ENCODE measurements at places on chromosomes 16 and 17.

GRCh38 chr17:47993031-47993564, 22.2 kb downstream of the CDK5RAP3 start:
- H3K36me3 ChIP-seq: no peaks in the 10 kb centered on the region
- H3K4me1 ChIP-seq: peaks cover 8% of the 10 kb centered on the region
- no peak for DNase-seq

DNA sequence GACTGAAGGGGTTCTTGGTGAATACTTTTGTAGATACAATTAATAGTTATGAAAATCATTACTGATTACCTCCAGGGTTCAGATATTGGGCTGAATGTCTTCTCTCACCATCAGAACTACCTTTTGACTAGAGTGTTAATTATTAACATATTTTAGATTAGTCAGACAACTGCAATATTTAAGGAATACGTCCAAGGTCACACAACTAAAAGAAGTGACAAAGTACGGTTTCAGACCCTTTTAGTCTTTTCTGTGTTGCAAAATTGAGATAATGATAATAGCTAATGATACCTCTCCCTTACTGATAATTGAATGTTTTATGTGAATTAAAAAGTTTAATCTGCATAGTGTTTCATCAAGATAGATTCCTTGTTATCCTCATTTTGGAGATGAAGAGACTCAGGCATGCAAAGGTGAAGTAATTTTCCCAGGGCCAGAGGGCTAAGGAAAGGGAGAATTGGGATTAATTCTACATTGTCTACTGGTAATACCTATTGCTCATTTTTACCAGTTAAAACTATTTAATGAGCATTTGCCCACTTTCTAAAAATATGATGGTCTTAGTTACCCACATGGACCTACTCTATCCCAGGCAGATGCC, 107.3 kb downstream of the WWOX start:
- no peak overlapping the region for H3K4me3 ChIP-seq
- H3K4me1 ChIP-seq: no peaks in the 10 kb centered on the region
- H3K27ac ChIP-seq: no peak overlapping the region
- H3K27me3 ChIP-seq: no peaks in the 10 kb centered on the region
- DNase-seq: no peak
- H3K36me3 ChIP-seq: no peaks in the 10 kb centered on the region

GRCh38 chr16:49874613-49875237, 18.8 kb upstream of the ZNF423 start:
- no peaks in the 10 kb centered on the region for H3K27me3 ChIP-seq

GRCh38 chr16:53067675-53068074, 12.9 kb downstream of the CHD9 start:
- 0 out of 2 replicates have a peak, but pooled peaks cover 8% of the 10 kb centered on the region for H3K36me3 ChIP-seq
- H3K27ac ChIP-seq: 0 out of 2 replicates have a peak overlapping the region, but pooled peaks have one; percentile 15
- no peak overlapping the region for H3K4me3 ChIP-seq

DNA sequence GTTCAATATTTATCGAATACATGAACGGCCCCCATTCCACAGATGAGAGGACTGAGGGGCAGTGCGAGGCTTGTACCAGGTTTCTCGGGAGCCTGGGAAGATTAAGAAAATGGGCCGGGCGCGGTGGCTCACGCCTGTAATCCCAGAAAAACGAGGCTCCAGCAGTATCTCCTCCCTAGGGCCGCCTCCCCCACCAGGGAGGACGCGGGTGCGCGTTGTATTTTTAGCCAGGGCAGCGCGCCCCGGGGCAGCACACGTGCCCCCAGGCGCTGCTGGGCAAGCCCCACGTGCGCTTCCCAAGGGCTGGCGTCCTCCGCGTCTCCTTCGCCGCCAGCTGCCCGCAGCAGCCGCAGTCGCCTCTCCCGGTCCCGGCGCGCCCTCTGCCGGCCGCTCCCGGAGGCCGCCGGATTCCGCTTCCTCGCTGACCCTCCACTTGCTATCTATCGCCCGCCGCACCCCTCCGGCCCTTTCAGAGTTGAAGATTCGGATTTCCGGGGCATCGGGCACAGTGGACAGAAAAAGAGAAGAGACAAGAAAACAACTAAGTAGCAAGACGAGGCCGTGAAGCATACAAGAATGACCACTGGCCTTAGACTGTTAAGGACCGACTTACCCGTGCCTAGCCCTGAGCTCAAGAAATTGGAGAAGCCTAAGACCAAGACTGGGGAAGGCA, 1.9 kb upstream of the YBX2 start:
- no peaks in the 10 kb centered on the region for H3K36me3 ChIP-seq
- H3K4me1 ChIP-seq: peaks cover 4% of the 10 kb centered on the region
- no peaks in the 10 kb centered on the region for H3K27me3 ChIP-seq

DNA sequence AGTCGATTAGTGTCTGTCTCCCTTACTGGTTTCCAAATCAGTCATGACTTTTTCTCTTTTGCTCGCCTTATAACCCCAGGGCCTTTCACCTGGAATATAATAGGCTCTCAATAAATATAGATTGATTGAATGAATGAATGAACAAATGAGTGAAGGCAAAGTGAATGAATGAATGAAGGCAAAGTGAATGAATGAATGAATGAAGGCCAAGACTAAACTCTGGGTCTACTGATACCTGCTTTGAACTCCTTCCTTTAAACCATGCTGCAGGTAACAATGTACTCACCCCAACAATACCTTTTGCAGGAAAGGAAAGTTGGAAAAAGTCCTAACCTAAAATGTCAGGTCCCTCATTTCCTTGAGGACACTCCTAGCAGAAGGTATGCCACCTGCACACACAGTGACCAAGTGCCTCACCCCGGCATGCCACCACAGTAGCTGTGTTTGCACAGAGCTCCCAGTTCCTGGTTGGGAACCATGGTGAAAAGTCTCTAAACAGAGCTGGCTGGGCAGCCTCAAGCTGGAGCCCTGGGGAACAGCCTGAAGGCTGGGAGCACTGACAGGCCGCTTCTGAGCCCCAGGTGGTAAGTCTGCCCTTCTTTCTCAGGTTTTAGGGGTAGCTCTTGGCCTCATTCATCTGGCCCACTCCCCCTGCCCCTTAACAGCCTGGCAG, 42.7 kb upstream of the ANKFN1 start:
- H3K36me3 ChIP-seq: no peaks in the 10 kb centered on the region
- H3K27ac ChIP-seq: no peak overlapping the region
- H3K4me1 ChIP-seq: no peaks in the 10 kb centered on the region
- H3K27me3 ChIP-seq: 0 out of 2 replicates have a peak, but pooled peaks cover 2% of the 10 kb centered on the region
- H3K4me3 ChIP-seq: no peak overlapping the region
- peak; percentile 20 for DNase-seq

GRCh38 chr17:77531641-77532040, 390.9 kb downstream of the SEC14L1 start:
- no peaks in the 10 kb centered on the region for H3K27me3 ChIP-seq
- H3K27ac ChIP-seq: no peak overlapping the region
- no peaks in the 10 kb centered on the region for H3K36me3 ChIP-seq
- no peak for DNase-seq
- H3K4me1 ChIP-seq: no peaks in the 10 kb centered on the region

GRCh38 chr17:4554441-4554996, 665 bp downstream of the MYBBP1A start:
- DNase-seq: peak; percentile 61
- H3K36me3 ChIP-seq: peaks cover 31% of the 10 kb centered on the region
- H3K4me1 ChIP-seq: peaks cover 27% of the 10 kb centered on the region
- H3K27me3 ChIP-seq: no peaks in the 10 kb centered on the region
- H3K4me3 ChIP-seq: peak overlapping the region; percentile 87

- no peak overlapping the region for H3K27ac ChIP-seq
- DNase-seq: peak; percentile 87
- no peaks in the 10 kb centered on the region for H3K27me3 ChIP-seq
- peaks cover 17% of the 10 kb centered on the region for H3K4me1 ChIP-seq
These were observed 5.1 kb upstream of the GGT6 start for GRCh38 chr17:4565209-4566141.

- DNase-seq: no peak
- H3K27me3 ChIP-seq: no peaks in the 10 kb centered on the region
- no peak overlapping the region for H3K27ac ChIP-seq
- no peak overlapping the region for H3K4me3 ChIP-seq
- peaks cover 5% of the 10 kb centered on the region for H3K4me1 ChIP-seq
- no peaks in the 10 kb centered on the region for H3K36me3 ChIP-seq
These were observed 30.0 kb downstream of the SRCIN1 start for GRCh38 chr17:38575781-38576180.

DNA sequence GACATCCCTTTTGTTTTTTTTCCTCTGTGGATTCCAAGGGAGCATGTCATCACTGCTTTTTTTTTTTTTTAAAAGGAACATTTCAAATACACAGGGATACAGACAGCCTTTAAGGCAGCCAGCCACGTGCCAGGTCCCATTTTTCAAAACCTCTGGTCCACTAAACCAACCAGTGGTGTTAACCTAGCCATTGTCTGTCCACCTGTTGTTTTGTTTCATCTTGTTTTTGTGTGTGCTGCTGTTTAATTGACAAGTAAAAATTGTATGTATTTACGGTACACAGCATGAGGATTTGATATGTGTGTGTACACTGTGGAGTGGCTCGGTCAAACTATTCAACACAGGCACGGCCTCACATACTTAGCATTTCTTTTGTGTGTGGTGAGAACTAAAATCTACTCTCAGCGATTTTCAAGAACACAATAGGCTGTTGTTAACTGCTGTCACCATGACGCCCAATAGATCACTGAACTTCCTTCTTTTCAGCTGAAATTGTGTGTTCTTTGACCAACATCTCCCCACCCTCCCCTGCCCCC, 19.2 kb downstream of the TMEM114 start:
- no peak overlapping the region for H3K4me3 ChIP-seq
- H3K27me3 ChIP-seq: no peaks in the 10 kb centered on the region
- no peak for DNase-seq
- no peaks in the 10 kb centered on the region for H3K36me3 ChIP-seq

DNA sequence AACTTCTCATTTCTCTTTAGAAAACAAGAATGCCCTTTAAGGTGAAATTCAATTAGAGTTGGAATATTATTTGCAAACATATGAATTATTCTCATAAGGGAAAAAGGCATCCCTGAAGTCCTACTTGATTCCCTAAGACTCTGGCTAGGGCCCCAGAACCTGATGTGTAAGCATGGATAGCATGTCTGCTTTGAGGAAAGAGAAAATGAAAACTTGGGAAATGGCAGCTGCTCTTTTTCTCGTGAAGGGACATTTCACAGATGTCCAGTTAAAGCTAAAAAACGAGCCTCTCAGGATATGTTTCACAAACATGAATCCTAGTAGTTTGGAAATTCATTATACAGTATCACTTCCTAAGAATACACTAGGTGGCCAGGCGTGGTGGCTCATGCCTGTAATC, 112.3 kb upstream of the CLEC3A start:
- no peak for DNase-seq
- no peak overlapping the region for H3K4me3 ChIP-seq

GRCh38 chr16:89720551-89720812, 216 bp downstream of the VPS9D1 start:
- H3K4me3 ChIP-seq: peak overlapping the region; percentile 87
- DNase-seq: no peak
- peak overlapping the region; percentile 79 for H3K27ac ChIP-seq

DNA sequence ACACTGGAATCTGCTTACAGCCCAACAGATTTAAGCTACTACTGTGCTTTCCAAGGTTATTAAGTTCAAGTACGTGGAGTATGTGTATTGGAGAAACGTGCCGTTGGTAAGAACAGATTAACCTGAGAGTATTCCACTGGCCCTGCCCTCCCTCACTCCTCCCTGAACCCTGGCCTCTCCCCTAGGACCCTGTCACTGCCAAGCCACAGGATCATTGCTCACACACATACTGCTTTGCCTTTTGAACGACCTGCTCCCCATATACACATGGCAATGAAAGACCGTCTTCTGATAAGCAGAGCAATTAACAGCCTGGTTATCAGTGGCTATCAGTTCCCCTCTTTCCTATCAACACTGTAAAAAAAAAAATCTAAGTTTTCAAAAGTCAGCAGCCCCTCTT, 458.9 kb upstream of the DYNLRB2 start:
- H3K36me3 ChIP-seq: no peaks in the 10 kb centered on the region
- H3K4me1 ChIP-seq: no peaks in the 10 kb centered on the region
- H3K4me3 ChIP-seq: no peak overlapping the region
- DNase-seq: no peak

DNA sequence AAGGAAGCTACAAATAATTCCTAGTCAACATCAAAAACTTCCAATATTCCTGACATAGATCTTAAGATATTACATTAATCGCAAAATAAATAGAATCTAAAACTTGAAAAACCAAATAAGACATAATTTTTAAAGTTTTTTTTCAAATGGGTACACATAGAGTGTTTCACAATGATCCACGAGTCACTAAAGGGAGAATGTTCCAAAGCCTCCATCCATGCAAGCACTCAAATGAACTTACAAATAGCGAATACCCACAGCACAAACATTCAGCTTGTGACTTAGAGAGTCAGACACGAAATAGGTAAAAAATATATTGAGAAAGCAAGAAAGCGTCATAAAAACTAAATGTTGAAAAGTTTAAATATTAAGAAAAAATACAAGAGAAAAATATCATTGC, 65.7 kb downstream of the CEP112 start:
- no peaks in the 10 kb centered on the region for H3K4me1 ChIP-seq
- H3K36me3 ChIP-seq: no peaks in the 10 kb centered on the region
- no peak overlapping the region for H3K4me3 ChIP-seq
- no peaks in the 10 kb centered on the region for H3K27me3 ChIP-seq
- DNase-seq: no peak
- H3K27ac ChIP-seq: no peak overlapping the region

DNA sequence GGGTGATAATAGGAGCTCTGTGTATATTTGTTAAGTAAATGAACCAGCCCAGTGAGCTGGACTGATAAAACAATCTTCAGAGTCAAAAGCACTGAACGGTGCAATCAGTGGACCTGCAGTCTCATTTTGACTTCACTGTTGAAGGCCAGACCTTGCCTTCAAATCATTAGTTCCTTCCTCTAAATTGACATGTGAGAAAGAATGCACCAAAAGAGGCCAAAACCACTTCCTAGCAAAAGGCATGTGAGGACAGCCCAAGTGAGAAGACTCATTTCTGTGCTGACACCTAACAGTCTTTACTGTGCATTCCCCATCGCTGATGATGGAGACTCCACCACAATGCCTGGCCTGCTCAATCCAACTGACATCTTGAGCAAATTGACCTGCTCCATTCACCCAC, 10.6 kb downstream of the GTF3C1 start:
- no peak for DNase-seq
- H3K27ac ChIP-seq: no peak overlapping the region
- H3K4me1 ChIP-seq: no peaks in the 10 kb centered on the region
- no peak overlapping the region for H3K4me3 ChIP-seq
- H3K36me3 ChIP-seq: peaks cover 25% of the 10 kb centered on the region
- no peaks in the 10 kb centered on the region for H3K27me3 ChIP-seq

DNA sequence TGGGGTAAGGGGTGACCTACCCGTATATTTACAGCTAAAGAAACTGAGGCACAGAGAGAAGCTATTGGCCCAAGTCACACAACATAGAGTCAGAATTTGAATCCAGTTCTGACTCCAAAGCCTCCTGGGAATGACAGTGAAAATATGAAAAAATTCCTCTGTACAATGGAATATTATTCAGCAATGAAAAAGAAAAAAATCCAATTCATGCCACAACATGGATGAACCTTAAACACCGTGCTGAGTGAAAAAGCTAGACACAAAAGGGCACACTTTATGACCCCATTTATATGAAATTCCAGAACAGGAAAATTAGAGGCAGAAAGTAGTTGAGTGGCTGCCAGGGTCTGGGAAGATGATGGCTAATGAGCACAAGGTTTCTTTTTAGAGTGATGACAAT, 75.4 kb downstream of the LITAF start:
- no peaks in the 10 kb centered on the region for H3K36me3 ChIP-seq
- no peaks in the 10 kb centered on the region for H3K27me3 ChIP-seq
- DNase-seq: no peak
- H3K4me1 ChIP-seq: peaks cover 33% of the 10 kb centered on the region
- H3K4me3 ChIP-seq: no peak overlapping the region

GRCh38 chr17:13822700-13823099, 221.0 kb upstream of the HS3ST3A1 start:
- H3K27me3 ChIP-seq: no peaks in the 10 kb centered on the region
- DNase-seq: no peak

GRCh38 chr16:66614161-66614802, 9.8 kb downstream of the CMTM3 start:
- no peaks in the 10 kb centered on the region for H3K36me3 ChIP-seq
- H3K4me1 ChIP-seq: peaks cover 10% of the 10 kb centered on the region
- H3K27me3 ChIP-seq: no peaks in the 10 kb centered on the region
